Suppressor macrophage (primary cell): ENCODE measurements at places on chromosomes 7 and 10.

GRCh38 chr10:95241533-95241932 lies 47.5 kb downstream of the ACSM6 start:
- no peak for DNase-seq

- DNase-seq = no peak
Observed at GRCh38 chr10:126930883-126931503, 25.8 kb downstream of the DOCK1 start.

DNA sequence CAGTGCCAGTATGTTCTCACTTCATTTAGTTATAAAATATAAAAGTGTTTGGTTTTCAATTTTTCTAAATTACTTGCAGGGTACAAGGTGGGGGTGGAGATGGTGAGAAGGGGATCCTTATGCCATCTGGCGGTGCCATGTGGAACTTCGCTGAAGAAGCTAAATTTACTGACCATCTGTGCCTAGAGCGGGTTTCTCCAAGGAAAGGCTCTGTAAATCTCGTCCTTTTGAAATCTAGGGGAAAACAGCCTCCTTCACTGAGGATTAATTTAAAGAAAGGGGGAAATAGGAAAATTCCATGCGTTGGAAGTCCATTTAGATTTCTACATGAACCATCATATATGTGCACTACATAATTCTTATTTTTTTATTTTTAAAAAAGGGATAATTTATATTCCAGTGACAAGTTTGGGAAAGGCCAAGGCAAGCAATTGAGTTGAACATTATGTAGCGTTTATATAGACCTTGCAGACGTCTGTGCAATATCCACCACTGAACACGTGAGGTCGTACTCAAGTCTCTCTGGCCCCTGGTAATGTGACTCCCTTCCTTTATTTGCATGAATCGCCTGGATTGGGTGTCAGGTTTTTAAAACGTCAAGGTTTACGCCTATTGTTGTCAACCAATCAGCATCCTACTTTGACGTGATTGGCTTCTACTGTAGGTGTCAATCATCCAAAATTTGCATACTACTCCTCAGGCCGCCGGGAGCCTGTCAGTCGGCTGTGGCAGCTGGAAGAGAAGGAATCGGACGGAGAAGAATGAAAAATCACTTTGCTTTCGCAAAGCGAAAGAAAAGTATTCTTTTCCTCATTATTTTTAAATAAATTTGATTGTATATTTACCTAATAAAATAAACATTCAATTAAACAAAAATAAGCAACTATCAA lies 297.1 kb upstream of the NFE2L3 start:
- DNase-seq = peak; percentile 62

- peak; percentile 41 for DNase-seq
Observed at GRCh38 chr7:106870983-106871410, 5.9 kb downstream of the PIK3CG start.

GRCh38 chr10:29850371-29850770 lies 209.0 kb downstream of the JCAD start:
- DNase-seq = no peak

DNA sequence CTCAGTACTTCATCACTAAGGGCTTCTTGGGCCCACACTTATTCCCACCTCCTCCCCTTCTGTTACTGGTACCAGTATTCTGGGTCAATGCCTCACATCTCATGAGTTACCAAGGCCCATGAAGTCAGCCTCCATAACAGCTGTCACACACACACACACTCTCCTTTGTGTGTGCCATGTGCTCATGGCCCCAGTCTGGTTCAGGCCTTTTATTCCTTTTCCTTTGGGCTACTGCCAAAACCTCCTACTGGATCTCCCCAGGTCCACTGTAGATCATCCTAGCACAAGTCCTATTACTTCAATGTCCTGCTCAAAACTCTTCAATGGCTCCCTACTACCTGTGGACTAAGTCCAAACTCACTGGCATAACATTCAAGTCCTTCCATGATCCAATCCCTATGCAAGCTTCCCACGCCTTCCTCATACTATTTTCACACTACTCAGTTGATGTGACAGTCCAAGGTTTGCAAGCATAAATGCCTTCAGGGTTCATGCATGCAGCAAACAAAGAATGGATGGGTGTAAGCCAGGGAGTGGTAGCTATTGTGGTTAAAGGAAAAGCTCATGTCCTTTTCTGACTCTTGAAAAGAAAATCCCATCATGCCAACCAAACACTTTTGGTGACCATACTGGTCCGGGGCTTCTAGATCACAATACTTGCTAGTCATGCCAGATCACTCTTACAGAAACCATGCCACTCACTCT lies 68.1 kb downstream of the CCDC6 start:
- no peak for DNase-seq

DNA sequence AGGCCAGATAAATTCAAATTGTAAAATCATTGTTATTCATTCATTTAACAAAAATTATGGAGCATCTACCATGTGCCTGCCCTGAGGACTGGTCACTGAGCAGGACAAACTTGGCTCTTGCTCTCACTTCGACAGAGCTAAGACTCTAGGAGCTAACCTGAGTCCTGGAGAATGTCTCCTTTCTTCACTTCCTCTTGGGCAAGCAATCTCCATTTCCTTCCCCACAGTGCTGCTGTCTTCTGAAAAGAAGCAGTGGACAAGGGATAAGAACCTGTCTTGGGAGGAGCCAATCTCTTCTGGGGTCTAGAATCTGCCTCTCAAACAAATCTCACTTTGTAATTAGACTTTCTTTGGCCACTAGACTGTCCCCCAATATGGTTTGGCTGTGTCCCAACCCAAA lies 76.2 kb upstream of the PLXNA4 start:
- DNase-seq = no peak

- DNase-seq = no peak
Observed at GRCh38 chr10:89078724-89079672, 88.4 kb downstream of the FAS start.

- no peak for DNase-seq
Observed at GRCh38 chr10:44178856-44179255, 206.0 kb downstream of the CXCL12 start.

- DNase-seq = peak; percentile 81
Observed at GRCh38 chr10:44937196-44938005, 22.2 kb upstream of the RASSF4 start.

GRCh38 chr7:103593691-103594090 lies 147.7 kb upstream of the SLC26A5 start:
- DNase-seq = no peak

- no peak for DNase-seq
Observed at GRCh38 chr7:71482284-71482683, 350.3 kb downstream of the GALNT17 start.

- no peak for DNase-seq
Observed at GRCh38 chr7:87866089-87866488, 10.1 kb downstream of the SLC25A40 start.

DNA sequence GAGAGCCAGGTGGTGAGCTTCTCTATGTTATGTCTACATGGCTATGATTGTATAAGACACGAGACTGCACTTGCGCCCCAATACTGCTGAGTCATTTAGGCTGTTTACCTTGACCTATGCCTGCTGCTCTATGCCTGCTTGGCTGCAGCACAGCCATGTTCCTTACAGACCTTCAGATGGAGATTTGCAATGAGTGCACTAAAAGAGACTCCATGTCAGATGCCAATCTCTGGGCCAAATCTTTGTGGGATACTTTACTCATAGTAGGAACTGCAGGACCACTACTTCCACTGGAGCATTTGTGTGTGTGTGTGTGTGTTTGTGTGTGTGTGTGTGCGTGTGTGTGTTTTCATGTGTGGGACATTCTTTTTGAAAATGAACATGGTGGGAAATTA lies 50.0 kb upstream of the KMT2E start:
- no peak for DNase-seq

- DNase-seq = no peak
Observed at GRCh38 chr7:137919987-137920386, 73.2 kb upstream of the DGKI start.

DNA sequence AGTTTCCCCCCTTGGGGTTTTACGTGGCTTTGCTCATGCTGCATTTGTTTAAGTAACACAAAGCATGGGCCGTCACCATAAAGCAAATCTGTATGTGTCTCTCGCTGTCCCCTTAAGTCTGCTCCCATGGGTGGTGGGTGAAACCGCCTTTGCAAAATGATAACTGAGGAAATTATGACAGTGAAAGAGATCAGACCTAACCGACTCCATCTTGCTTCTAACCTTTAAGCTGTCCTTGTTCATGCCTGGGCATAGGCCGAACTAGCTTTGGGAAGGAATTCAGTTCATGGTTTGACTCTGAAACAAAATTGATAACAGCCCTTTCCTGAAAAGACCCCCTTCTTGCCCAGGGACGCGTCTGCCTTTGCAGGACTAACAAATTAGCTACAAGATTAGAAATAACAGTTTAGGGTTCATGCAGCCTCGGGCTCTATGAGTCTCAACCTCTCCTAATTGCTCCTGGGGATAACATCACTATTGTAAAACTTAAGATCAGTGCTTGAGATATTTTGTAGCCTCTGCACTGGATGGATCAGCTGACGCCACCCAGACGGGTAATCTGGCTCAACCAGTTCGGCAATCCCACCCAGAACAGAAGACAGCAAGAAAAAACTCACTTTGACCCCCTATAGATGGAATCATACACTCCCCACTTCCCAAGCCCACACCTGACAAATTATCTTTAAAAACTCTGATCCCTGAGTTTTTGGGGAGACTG lies 623.7 kb downstream of the TYW1 start:
- no peak for DNase-seq

- no peak for DNase-seq
Observed at GRCh38 chr7:47504551-47505311, 77.2 kb downstream of the TNS3 start.

DNA sequence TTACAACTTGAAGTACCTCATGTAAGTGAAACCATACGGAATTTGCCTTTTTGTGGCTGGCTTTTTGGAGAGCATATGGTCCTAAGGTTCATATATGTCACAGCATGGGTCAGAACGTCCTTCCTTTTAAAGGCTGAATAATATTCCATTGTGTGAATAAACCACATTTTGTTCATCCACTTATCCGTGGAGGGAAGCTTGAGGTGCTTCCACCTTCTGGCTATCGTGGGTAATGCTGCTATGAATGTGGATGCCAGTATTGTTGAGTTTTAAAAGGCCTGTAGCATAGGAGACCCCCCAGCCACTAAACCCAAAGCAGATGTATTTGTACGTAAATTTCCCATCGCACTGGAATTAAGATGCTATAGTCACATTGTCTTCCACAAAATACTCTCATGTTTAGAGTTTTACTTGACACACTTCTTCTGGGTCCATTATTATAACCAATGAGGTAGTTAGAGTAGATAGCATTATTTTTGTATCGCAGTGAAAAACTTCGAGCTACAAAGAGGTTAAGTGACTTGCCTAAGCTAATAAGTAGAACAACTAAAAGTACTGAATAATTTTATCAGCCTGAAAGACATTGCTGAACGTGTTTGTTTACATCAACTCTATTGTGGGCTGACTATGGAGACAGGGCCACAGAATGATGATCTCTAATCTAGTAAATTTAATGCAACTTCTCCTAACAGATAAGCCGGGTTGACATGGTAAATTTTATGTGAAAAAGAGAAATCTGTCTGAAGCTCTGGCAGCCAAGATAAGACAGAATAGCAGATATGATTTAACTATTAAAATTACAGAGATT lies 183.0 kb upstream of the CTBP2 start:
- peak; percentile 44 for DNase-seq

- DNase-seq = no peak
Observed at GRCh38 chr10:67302701-67303100, 376.9 kb downstream of the LRRTM3 start.

GRCh38 chr7:767580-767940 lies 40.5 kb upstream of the PRKAR1B start:
- DNase-seq = no peak

- DNase-seq = no peak
Observed at GRCh38 chr7:105286441-105286840, 102.3 kb downstream of the SRPK2 start.

GRCh38 chr7:83271212-83272099 lies 108.8 kb upstream of the PCLO start:
- no peak for DNase-seq
